ENCODE measurements at places on chromosomes 7 and 10.

- no peak for DNase-seq
These were observed 22.4 kb downstream of the CFAP69 start for GRCh38 chr7:90267263-90267858.

GRCh38 chr10:44376472-44377099, 8.3 kb downstream of the CXCL12 start:
- no peak for DNase-seq

DNA sequence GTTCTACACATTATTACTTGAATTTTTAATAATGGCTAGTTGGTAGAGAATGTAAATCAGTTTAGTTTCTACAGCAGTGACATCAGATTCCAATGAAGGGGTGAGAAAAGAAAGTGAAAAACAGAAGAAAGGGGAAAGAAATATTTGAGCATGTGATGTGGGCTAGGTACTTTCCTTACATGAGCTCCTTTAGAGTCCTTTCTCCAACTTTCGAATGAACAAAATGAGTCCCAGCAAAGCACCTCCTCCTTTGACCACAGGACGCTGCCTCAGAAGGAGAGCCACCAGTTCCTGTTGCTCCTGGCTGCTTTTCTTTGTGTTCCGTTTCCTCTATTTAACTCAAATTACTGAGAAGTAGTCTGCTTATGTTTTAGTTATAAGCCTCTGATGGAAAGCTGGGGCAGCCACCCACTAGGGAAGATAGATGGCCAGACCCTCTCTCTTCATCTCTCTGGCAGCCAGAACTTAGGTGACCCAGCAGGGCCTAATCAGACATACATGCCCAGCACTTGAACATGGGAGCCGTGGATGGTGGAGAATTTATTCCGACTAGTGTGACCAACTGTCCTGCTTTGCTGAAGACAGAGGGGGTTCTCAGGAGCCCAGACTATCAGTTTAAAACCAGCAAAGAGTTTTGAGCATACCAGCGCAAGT, 82.4 kb upstream of the NME8 start:
- DNase-seq, result no peak

- DNase-seq, result no peak
These were observed 2.5 kb upstream of the MACC1 start for GRCh38 chr7:20219446-20220292.

DNA sequence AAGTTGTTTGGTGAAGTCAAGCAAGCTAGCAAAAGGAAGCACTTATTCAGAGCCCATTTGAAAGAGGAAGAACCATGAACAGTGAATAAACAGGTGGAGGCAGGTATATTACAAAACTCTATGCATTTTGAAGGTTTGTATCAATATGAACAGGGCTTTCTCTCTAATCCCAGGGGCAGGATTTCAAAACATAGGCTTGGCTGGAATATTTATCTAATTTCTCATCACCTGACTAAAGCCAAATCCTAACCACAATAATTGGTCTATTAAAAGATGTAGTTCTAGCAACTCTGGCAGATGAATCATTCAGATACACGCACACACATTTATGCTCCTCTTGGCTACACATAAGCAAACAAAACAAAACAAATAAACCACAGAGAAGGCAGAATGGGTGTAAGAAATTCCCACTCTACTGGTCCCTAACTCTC, 554.4 kb downstream of the INHBA start:
- DNase-seq, result no peak

GRCh38 chr7:156610601-156611000, 30.0 kb upstream of the RNF32 start:
- DNase-seq, result no peak

DNA sequence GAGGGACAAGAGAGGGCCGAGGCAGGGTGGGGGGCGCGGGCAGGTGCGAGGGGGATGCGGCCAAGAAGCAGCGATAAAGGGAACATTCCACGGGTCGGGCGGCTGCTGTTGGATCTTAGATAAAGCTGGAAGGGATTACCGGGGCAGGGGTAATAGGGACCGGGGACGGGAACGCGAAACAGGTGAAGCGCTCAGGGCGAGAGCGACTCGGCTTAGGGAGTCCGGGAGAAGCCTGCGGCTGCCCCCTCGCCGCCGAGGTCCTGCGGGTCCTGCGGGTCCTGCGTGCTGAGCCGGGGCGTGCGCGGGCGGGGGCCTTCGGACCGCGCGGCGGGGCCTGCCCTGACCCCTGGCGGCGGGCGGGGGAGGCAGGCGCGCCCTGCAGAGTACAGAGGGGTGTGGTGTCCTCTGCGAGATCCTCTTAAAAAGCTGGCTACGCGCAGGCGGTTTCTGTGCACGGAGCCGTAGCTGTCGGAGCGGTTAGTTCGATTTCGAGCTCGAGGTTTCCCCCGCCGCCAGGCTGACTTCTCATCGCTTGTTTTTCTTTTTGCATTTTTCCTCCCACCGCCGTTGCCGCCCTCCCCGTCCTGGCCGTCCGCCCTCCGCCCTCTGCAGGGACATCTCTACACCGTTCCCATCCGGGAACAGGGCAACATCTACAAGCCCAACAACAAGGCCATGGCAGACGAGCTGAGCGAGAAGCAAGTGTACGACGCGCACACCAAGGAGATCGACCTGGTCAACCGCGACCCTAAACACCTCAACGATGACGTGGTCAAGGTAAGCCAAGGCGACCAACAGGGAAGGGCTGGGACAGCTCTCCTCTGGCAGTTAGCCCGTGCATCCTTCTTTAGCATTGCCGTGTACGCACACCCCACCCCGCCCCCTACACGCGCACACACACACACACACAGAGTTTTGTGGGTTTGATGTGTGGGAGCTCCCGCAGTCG, 1.4 kb downstream of the CAV1 start:
- DNase-seq, result peak; percentile 54

DNA sequence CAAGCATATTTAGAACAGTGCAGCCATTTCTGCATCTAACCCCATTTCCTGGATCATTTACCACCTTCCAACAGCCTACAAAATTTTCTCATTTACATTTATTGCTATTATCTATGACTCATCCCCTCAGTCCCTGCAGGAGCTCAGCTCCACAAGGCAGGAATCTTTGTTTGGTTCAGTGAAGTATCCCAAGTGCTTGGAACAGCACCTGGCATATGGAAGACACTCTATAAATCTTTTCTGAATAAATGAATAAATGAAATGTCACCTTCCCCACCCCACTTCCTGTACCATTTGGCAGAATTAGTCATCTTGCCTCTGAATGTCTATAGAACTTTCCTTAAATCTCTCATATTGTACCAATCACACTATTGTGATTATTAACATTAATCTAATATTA, 110.7 kb downstream of the HIP1 start:
- no peak for DNase-seq

- DNase-seq, result no peak
These were observed 203.2 kb upstream of the SEMA3E start for GRCh38 chr7:83852136-83852535.

GRCh38 chr10:63887023-63887589, 365.9 kb downstream of the REEP3 start:
- no peak for DNase-seq

GRCh38 chr7:84900215-84900614, 286.6 kb downstream of the SEMA3D start:
- DNase-seq, result no peak

DNA sequence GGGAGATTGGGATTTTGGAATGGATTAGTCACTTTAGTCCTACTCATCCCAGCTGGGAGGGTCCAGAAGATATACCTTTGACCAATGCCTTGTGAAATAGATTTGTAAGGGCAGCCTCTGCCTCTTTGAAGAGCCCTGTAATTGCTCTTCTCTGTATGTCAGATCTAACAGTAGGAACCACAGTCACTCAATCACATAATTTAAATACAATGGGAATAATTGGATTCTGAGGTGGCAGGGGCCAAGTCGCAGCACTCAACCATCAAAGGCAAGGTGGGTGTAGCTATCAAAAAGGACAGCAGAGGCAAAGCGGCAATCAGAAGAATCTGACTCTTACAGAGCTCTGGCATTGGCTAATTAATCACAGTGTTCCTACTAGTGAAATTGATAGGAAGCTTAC, 650.9 kb upstream of the ANKRD30A start:
- no peak for DNase-seq

DNA sequence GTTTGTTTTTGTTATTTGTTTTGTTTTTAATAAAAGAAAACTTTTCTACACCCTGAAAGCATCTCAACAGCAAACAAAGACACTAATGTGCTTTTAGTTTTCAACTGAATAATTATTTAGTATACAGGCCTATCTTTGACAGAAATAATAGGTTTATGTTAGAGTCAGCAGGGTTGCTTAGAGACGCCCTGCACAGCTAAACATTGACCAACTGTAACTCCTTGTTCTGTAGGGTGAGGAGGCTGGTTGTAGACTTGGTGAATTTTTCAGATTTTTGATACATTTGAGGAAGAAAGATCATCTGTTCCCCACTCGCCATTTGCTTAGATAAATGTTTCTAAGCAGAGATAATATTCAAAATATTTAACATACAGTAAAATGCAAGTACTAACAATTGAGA, 103.1 kb downstream of the CALCR start:
- DNase-seq, result no peak

GRCh38 chr7:156819733-156820295, 73.2 kb downstream of the LMBR1 start:
- DNase-seq, result no peak

GRCh38 chr10:2280713-2281300, 543.5 kb upstream of the ADARB2 start:
- DNase-seq, result no peak

DNA sequence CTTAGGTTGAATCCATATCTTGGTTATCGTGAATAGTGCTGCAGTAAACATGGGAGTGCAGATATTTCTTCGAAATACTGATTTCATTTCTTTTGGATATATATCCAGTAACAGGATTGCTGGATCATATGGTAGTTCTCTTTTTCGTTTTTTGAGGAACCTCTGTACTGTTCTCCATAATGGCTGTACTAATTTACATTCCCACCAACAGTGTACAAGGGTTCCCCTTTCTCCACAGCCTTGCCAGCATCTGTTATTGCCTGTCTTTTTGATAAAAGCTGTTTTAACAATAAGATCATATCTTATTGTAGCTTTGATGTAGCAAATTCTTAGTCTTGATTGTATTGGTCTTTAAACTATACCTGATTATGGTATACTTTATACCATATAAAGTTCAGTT, 45.3 kb downstream of the ZNRF2 start:
- no peak for DNase-seq

DNA sequence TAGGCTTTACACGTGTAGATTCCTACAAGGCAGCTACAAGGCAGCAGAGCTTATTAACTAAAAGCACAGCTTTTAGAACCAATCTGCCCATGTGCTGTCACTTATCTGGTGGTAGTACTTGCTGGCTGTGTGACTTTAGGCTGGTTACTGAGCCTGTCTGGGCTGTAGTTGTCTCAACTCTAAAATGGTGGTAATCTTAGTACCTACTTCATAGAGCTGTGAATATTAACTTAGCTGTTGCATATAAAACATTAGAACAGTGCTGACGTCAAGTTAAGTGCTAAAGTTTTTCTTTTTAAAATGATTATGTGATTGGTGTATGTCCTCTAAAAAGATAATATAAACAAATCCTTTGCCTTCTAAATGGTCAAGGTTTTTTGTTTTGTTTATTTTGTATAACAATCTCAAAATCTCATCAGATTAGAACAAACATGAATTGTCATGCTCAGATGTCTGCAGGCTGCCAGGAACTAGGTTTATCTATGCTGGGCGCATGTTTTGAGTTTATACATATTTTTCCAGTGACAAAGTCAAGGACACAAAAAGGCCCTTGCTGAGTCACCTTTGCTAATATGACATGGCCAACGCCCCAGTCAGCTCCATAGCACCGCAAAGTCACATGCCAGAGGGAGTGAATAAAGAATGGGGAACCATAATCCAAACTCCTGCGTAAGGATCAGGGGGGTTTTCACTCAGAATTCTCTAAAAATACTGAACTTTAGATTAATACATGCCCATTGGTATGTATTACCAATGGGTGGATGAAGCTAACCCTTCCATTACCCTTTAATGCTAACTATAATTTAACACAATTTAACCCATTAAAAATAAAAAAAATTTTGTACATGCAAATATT, 39.8 kb upstream of the ARL4A start:
- DNase-seq, result no peak

DNA sequence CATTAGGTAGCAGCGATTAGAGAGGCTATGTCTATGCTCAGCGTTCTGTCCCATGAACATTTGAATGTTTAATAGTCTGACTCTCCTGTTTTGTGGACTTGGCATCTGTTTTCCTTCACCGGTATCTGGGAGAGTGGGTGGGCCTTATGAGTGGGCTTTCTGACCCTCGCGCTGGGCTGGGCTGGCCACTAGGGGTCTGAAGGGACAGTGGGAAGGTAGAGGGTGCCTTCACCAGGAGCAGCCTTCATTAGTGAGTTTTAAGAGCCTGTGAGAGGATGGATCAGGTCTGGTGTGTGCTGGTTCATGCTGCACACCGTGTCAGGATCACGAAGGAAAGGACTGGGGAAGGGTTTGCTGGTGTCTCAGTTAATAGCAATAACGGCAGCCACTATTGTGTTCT, 33.4 kb downstream of the DCLRE1A start:
- no peak for DNase-seq

DNA sequence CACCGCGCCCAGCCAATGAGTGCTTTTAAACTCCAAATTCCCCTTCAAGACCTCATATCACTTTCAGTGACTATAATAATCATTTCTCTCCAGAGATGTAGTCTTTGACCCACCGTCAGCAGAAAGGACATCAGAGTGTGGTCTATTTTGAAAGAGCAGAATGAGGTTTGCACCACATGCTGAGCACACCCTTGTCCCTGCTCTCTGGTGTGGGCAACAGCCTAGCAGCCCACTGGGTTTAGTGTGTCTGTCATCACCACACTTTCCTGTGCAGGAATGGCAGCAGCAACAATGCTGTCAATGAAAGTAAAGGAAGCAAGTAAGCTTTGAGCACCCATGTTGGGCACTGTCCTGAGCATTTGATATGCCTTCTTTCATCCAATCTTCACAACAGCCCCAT, 122.4 kb downstream of the PLXNA4 start:
- DNase-seq, result no peak

DNA sequence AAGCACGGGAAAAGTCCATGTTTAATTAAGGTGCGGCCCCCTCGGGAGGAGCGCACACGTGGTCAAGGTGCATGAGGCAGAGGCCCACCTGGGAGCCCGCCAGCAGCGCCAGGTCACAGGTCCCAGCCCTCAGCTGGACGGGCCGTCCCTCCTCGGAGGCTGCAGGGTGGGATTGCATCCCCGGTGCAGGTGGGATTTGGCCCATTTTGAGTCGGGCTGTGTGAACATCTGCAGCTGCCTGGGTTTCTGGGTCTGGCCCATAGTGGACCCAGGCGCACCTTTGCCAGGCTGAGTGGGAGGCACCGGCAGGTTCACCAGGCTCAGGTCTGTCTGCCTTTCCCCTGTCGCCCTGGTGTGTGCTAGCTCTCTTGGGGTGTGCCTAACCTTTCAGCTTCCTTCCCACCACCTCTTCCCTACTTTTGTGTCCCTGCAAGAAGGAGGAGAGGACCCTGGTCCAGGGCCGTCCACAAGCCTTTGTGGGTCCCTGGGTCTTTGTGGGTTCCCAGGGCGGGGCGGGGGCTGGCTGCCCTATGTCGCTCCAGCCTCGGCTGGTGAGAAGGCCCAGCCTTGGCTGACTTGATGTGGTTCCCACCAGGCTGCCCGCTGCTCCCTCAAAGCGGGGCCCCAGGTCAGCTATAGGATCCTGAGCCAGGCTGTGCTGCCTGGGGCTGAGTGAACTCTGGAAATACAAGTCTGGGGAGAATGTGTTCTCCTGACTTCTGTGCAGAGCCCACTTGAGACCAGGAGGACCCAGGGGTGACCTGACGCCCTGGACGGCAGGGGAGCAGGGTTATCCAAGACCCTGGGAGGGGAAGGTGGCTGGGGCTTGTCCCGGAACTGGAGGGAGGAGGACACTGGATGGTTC, 186.7 kb upstream of the SHH start:
- DNase-seq, result no peak

GRCh38 chr7:4837803-4838625, 23.8 kb downstream of the PAPOLB start:
- DNase-seq, result no peak

- DNase-seq, result no peak
These were observed 116.6 kb upstream of the GLCCI1 start for GRCh38 chr7:7851991-7852390.

Measured in T-helper 2 cell (primary cell).